ENCODE measurements at places on chromosomes 2 and 18. TPM values are rescaled to one million over a fixed set of nuclear protein-coding genes. Genes with fewer than 3 reads are reported as not detected.

Gene C1GALT1C1L
- not detected for total RNA-seq

Gene HAAO
- 0.52 TPM for total RNA-seq

Gene NCKAP5
- total RNA-seq, result not detected

Gene PTPN18
- total RNA-seq, result 25.3 TPM

Gene KCNG3
- total RNA-seq, result 0.30 TPM

Gene DOK6
- total RNA-seq, result not detected

Gene RTP5
- total RNA-seq, result not detected

Gene KCNF1
- not detected for total RNA-seq

Gene SCN2A
- 0.14 TPM for total RNA-seq

Gene CSRNP3
- total RNA-seq, result not detected

Gene DSC1
- 0.24 TPM for total RNA-seq

Gene DUSP19
- total RNA-seq, result 6.0 TPM

Gene ADGRF3
- total RNA-seq, result 3.0 TPM

Gene KHK
- total RNA-seq, result 10.2 TPM

Gene RFTN2
- not detected for total RNA-seq

Gene BOD1L2
- total RNA-seq, result not detected

Gene C2orf78
- total RNA-seq, result not detected

Gene TFPI
- not detected for total RNA-seq

Gene PDE1A
- not detected for total RNA-seq

Gene RPRM
- total RNA-seq, result not detected

Gene FBXO11
- total RNA-seq, result 35.0 TPM

Gene VWC2L
- not detected for total RNA-seq
